ENCODE measurements at places on chromosomes 7 and 10.

DNA sequence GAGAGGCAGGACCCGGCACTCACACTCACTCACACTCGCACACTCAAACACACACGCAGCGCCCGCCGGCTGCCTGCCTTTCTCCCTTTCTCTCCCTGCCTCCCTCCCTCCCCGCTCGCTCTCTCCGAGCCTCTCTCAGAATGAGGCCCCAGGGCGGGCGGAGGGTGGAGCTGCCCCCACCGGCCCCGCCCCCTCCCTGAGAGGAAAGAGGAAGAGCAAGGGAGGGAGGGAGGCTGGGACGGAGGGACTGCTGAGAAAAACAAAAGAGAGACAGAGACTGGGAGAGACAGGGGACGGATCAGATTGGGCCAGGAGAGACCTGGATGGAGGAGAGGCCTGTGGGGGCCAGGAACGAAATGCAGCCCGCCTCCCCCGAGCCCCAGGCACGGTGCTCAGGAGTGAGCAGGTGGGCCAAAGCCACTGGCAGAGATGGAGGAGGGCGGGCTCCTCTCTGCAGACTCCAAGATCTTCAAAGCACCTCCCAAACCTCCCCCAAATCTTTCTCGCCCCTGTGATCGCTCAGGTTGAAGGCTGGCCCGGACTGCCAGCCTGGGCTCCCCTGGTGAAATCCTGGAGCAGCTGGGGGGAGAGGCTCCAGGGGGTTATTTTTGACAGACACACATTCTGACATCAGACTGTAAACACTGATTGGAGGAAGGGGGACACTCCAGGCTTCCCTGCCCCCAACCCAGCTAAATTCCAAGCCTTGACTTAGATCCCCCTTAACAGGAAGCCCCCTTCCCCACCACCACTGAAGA lies 5.1 kb downstream of the LDB1 start:
- DNase-seq = peak; percentile 80

GRCh38 chr10:62306663-62307062 lies 38.0 kb upstream of the RTKN2 start:
- no peak for DNase-seq

- DNase-seq = no peak
Observed at GRCh38 chr7:150356265-150356897, 12.2 kb upstream of the REPIN1 start.

- DNase-seq = no peak
Observed at GRCh38 chr10:112124866-112125265, 58.7 kb downstream of the GPAM start.

DNA sequence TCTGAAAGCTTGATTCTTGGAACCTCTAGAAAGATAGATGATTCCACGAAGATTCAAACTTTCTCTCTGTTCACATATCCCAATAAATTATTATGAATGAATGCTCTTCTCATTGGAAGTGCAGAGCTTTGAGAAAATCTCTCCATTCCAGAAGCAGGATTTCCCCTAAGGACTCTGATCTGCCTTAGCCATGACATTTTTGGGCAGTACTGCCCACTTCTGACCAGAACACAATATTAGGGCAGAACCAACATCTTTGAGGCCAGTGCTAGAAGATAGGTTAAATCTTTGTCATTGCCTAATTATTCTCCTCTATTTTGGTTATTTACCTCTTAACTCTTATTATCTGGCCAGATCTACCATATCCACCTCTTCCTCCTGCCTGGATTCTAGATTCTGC lies 49.9 kb downstream of the ARMC3 start:
- DNase-seq = no peak

DNA sequence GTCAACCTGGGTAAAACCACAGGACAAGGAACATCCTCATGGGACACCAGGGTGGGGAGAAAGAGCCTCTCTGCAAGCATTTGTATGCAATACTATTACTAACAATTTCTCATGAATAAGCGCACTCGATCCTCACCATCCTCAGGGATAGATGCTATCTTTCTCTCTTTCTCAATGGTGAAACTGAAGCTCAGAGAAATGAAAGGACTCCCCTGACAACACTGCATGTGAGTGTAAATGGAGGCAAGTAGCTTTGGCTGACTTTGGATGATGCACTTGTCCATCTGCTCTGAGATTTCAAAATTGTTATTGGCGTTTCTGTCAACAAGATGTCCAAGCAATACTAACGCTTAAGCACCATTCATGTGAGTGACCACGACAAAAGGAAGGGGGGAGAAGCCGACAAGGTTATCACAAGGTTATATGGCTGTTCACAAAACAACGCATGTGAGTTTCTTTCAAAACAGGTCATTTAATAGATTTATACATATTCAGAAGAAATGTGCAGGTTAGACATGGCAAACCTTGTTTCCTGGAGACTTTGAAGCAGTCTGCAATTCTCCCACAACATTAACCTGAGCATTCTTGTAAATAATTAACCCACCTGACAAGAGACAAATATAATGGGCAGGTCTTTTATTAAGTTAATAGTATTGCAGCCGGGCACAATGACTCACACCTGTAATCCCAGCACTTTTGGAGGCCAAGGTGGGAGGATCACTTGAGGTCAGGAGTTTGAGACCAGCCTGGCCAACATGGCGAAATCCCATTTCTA lies 54.0 kb downstream of the IFIT5 start:
- no peak for DNase-seq

DNA sequence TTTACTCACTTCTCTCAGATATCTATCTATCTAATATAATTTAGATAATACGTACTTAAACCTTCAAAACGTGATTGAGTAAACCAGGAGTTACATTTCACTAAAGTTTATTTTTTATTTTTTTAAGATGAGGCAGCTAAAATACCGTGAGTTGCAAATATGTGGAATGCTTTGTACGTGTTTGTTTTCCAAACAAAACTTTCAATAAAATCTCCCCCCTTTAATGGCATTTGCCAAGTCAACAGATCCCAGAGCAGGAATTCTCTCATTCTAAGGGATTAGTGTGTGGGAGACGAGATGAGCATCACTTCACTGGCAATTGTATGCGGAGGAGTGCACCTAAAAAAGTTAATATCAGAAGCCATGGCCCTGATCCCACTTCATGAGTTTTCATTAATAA lies 53.7 kb upstream of the MAGI2 start:
- DNase-seq = no peak

- no peak for DNase-seq
Observed at GRCh38 chr10:3347413-3348182, 175.0 kb upstream of the PITRM1 start.

DNA sequence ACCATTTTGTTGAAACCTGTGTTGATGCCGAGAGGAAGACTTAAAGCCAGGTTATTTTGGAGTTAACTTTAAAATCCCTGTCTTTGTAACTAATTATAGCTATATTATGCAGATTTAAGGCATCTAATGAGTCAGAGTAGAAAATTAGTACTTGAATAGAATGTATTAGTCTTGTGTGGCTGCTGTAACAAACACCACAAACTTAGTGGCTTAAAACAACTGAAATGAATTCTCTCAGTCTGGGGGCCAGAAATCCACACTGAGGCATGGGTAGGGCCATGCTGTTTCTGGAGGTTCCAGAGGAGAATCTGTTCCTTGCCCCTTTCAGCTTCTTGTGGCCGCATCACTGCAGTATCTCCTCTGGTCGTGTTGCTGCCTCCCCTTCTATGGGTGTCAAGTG lies 8.5 kb upstream of the KLF6 start:
- DNase-seq = no peak

- DNase-seq = no peak
Observed at GRCh38 chr10:105800641-105801040, 1159.6 kb downstream of the SORCS3 start.

- no peak for DNase-seq
Observed at GRCh38 chr10:3141351-3142005, 31.1 kb downstream of the PITRM1 start.

DNA sequence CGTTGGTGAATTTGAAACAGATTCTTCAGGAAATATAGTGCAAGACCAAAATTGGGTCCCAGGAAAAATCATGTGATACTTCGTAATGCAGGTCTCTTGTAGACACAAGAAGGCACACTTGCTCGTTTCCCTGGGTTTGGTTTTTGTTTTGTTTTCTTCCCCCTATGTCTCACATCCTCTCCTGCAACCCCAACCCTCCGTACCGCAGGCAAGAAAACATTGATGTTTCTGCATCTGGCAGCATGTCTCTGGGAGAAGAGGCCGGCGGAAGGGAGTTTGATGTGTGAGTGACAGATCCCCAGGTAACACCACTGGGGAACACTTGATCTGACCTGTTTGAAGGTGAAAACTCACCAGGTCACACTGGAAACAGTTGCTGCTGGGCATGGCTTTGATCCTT lies 718.5 kb downstream of the AUTS2 start:
- DNase-seq = no peak

GRCh38 chr10:75396631-75397495 lies 4.7 kb downstream of the ZNF503 start:
- no peak for DNase-seq

DNA sequence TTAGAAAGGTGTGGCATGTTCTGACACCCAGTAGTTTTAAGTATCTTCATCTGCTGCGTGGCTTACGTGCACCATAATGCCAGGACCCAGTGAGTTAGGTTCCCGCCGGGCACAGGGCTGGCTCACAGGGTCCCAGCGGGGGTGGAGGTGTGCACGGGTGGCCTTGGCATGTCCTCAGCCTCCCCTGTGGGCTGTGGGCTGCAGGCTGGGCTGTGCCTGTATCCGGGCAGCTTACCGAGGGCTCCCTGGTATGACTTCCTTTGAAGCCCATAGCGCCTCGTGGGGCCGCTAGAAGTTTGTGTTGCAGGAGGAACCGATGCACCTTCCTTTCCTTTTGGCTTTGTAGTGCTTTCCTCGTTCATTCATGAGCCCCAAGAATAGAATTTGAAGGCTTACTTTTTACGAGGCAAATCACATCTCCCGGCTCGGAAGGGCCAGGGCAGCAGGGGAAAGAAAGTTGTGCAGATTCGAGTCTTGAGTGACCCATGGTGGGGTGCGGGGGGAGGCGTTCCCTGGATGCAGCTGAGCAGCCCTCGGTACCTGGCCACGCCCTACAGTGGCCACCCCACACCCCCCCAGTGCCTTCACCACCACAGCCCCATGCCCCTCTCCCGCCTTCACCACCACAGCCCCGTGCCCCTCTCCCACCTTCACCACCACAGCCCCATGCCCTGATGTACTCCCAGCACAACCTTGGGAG lies 113.2 kb downstream of the WDR37 start:
- DNase-seq = no peak

GRCh38 chr10:71264345-71265200 lies 52.2 kb downstream of the UNC5B start:
- no peak for DNase-seq

- no peak for DNase-seq
Observed at GRCh38 chr10:25952857-25953256, 18.8 kb downstream of the MYO3A start.

GRCh38 chr7:35405461-35405860 lies 151.6 kb upstream of the TBX20 start:
- DNase-seq = no peak

- no peak for DNase-seq
Observed at GRCh38 chr7:4958477-4959301, at the start of gene MMD2. MMD2 (minus strand) TSS chr7:4959187; CDS start chr7:4959017, 170 bp downstream.

GRCh38 chr7:132782777-132783640 lies 206.7 kb upstream of the PLXNA4 start:
- no peak for DNase-seq

- DNase-seq = no peak
Observed at GRCh38 chr10:92829042-92829785, 19.1 kb upstream of the EXOC6 start.

GRCh38 chr7:130840599-130840998 lies 106.6 kb upstream of the KLF14 start:
- no peak for DNase-seq

GRCh38 chr7:139698844-139699243 lies 79.0 kb downstream of the HIPK2 start:
- no peak for DNase-seq

- no peak for DNase-seq
Observed at GRCh38 chr7:66125052-66125694, 10.5 kb downstream of the CRCP start.

DNA sequence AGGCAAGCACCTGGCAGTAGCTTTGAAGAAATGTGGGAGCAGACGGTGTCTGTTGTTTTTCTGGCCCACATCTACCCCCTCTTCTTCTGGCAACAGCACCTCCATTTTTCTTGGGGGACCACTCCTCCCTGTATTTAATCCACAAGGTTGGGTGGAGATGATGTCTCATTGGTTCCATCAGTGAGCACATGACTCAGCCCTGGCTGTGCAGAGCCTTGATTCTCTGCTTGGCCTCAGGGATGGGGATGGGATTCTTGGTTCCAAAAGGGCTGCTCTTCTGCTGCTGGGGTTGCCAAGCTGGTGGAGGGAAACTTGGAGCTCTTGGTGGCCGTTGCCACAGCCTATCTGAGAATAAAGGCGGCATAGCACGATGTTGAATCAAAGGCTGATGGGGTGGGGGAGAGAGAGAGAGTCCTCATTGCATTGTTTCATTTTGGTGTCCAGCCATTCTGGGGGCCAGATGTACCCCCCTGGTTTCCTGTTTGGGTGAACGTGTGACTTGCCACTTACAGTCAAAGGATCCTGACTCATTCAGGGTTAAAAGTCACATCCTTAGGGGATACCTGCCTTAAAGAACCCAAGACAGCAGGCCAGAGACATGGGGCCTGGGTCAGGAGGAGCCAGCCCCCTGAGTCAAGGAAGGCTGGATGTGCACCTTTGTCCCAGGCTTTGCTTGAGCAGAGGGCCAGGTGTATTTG lies 25.9 kb downstream of the GRK5 start:
- no peak for DNase-seq

DNA sequence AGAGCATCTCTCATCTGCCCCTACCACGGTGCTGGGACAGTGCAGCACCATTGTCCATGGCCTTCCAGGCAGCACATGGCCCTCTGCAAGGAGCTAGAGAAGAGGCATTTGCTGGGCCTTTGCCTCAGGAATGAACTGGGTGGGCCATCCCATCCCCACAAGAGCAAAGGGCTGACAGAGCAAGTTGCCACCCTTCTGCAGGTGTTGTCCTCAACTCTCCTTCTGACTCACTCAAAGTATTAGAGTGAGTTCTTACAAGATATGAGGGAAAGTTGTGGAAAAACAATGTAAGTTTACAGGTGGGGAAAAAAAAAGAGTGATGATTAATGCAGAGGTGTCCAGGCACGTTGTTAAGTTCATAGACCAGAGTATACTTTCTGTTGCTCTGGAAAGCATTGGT lies 261.2 kb downstream of the SKIDA1 start:
- DNase-seq = no peak

- DNase-seq = no peak
Observed at GRCh38 chr10:30190577-30191552, 131.5 kb upstream of the JCAD start.

DNA sequence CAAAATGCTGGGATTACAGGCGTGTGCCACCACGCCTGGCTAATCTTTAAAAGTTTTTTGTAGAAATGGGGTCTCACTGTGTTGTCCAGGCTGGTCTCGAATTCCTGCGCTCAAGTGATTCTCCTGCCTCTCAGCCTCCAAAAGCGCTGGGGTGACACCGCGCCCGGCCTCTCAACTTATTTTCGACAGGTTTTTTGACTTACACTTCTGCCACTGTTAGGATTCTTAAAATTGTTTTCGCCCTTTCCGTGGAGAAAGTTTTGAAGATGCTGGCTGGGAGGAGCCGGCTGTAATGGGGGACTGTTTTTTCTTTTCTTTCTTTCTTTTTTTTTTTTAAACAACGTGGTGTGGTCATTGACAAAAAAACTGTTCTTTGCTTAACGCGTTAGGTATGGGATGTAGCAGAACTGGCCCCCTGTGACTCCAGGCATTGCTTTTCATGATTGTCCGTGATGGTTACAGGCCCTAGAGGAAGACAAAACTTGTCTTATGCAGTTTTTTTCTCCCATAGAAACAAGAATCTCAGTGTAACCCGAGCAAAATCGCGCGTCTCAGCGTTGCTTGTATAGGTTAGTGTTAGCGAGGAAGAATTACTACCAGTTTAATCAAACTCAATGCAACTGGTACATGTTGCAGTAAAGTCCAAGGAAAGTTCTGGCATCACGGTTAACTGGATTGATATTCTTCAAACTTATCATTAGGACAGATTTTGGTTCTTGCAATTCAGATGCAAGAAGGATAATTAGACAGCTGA lies 72.2 kb downstream of the DAGLB start:
- no peak for DNase-seq
